ENCODE measurements at places on chromosomes 11 and 22.

DNA sequence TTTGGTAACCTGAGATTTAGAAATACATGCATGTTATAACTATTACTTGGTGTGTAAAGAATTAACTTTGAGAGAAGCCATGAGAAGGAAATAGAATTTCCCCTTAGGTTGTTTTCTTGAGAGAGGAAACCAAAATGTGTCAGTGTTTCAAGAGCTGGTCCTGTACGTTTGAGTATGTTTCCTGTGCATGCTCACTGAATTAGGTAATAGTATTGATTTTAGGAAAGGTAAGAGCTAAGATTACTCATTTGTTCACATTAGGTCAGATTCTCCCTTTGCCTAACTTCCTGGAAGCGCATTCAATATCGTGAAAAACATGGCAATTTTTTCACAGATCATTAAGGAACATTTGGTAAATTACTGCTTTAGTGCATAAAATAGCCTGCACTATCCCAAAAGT lies 49.3 kb upstream of the RDX start:
- DNase-seq, result no peak

- no peak for DNase-seq
These were observed 54.0 kb downstream of the MIAT start for GRCh38 chr22:26711205-26711963.

DNA sequence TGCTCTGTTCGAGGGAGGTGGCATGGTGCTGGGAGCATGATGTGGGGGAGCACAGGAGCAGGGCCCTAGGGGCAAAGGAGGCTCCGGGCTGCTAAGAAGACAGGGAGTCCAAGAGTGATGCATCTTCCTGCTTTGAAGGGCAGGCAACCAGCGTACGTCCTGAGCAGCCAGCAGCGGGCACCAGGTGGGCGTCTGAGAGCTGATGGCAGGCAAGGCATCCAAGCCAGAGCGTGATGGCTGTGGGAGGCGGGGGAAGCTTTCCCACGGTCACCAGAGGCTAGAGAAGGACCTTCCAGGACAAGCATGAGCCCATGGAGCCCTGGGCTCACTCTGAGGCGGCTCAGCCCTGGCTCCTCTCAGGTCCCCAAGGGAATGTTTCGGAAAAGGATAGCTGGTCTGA lies 32.2 kb downstream of the BRD1 start:
- no peak for DNase-seq

DNA sequence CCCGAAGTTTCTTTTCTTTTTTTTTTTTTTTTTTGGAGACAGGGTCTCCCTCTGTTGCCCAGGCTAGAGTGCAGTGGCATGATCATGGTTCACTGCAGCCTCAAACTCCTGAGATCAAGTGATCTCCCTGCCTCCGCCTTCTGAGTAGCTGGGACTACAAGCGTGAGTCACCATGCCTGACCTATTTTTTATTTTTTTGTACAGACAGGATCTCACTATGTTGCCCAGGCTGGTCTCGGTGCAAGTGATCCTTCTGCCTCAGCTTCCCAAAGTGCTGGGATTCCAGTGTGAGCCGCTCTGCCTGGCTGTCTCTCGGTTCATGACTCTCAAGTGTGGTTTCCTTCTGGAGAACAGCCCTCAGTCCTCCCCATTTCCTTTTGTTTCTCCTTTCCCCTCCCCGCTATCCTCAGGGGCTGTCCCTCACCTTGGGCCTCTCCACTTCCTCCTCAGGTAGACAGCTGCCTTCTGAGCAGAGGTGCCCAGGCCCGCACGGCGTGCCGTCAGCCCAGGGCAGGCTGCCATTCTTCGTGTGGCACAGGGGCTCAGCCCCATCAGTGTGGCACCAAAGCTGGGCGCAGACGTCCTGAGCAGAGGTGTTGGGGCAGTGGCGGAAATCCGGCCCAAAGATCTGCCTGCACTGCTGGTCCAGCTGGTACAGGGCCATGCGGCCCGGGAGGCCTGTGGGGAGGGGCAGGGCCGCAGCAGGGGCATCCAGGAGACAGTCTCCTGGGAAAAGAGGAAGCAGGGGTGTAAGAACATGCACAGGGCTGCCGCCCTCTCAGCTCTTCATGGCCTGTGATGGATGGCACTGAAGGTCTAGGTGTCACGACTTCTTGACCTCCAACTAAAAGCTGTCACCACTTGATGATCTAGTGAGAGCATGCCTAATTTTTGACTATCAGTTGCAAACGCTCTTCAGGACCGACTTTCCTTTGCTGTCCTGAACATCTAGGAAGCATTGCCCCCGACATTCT lies 14.0 kb downstream of the ADAMTS8 start:
- DNase-seq, result no peak
